ENCODE measurements at places on chromosomes 1 and 21.

GRCh38 chr1:245946905-245947304 is 560.2 kb downstream of the SMYD3 start:
- DNase-seq = no peak

DNA sequence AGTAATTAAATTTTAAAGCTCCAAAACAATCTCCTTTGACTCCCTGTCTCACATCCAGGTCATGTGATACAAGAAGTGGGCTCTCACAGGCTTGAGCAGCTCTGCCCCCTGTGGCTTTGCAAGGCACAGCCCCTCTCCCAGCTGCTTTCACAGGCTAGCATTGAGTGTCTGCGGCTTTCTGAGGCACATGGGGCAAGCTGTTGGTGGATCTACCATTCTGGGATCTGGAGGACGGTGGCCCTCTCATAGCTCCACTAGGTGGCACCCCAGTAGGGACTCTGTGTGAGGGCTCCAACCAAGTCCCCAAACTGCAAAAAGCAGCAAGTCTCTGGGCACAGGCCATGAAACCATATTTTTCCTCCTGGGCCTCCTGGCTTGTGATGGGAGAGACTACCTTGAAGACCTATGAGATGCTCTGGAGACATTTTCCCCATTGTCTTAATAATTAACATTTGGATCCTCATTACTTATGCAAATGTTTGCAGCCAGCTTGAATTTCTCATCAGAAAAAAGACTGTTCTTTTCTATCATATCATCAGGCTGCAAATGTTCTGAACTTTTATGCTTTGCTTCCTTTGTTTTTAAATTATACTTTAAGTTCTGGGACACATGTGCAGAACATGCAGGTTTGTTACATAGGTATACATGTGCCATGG is 554.1 kb upstream of the OLFM3 start:
- DNase-seq = no peak

DNA sequence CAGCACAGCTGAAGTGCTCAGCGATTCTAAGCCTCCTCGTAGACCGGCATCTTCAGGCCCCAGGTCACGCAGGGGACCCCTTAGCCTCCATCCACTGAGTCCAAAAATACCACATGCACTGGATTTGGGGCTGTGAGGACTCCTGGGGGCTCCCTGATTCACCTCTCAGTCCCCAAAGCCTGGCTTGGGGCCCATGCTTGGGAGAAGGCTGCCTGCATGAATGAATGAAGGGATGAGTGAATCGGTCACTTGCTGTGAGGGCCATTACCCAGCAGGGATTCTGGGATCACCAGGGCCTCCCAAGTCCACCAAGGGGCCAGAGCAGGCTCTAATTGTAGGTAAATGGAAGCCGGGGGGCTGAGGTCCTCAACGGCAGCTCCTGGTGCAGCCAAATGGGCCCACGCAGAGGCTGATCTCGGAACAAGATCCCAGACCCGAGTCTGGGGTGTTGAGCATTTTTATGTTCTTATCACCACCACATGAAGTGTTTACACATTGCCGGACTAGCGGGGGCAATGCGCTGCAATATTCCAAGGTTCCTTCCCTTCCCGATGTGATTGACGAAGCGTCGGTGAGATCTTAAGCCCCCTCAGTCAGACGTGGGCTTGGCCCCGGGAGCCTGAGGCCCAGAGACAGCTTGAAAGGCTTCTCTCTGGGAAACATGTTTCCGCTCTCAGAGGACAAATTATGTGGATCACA is 13.6 kb upstream of the ARHGEF16 start:
- DNase-seq = no peak

DNA sequence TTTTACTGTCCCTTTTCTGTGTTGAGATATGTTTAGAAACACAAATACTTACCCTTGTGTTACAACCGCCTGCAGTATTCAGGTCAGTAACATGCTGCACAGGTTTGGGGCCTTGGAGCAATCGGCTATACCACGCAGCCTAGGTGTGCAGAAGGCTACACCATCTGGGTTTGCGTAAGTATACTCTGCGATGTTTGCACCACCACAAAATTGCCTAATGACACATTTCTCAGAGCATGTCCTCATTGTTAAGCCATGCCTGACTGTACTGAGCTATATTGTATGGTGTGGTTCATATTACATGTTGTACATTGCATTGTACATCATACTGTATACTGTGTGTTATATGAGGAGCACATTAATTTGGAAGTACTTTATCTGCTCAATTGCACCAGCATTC is 247.4 kb downstream of the RHOU start:
- DNase-seq = no peak

DNA sequence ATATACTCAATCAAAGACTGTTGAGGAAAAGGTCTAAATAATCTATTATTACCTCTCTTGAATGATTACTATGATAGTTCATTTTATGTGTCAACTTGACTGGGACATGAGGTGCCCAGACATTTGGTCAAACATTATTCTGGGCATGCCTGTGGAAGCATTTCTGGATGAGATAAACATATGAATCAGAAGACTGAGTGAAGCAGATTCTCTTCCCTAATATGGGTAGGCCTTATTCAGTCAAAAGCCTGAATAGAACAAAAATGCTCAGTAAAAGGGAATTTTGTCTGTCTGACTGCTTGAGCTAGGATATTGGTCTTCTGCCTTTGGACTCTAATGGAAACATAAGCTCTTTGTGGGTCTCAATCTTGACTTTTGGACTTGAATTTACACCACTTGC is 73.3 kb upstream of the SOX13 start:
- DNase-seq = no peak

DNA sequence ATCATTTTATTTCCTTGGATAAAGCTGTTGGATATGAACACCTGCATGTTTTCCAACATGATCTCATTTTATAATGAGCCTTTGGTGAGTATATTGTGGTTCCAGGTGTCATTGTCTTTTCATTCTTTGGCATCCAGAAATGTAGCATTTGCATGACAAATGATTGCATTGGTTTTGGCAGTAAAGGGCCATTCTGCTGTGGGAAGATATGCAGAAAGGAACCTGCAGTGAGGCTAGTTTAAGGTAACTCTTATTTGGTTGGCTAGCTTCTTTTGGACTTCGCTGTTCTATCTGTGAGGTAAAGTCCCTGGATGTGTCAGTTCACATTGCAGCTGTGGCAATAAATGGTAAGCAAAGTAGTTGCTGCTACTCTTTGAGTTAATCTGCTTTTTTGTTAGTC is 343.0 kb downstream of the AMY1C start:
- DNase-seq = no peak

DNA sequence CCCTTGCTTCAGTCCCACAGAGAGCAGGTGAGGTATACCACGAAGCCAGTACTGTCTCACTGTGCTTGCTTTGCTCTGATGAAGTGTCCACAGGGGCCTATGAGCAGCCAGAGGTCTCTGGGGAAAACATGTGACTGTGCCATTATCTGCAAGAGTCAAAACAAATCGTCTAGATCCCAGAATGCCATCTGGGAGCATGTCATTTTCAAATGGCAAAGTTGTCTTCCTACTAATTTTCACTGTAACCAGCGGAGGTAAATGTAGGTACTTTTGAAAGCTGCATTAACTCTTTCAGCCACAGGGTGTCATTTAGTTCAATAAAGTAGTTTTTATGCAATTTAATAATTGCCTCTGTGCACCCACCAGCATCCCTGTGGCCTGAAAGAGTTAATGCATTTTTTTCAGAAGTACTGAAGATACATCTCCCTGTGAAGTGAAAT is 173.6 kb upstream of the SGIP1 start:
- DNase-seq = no peak

DNA sequence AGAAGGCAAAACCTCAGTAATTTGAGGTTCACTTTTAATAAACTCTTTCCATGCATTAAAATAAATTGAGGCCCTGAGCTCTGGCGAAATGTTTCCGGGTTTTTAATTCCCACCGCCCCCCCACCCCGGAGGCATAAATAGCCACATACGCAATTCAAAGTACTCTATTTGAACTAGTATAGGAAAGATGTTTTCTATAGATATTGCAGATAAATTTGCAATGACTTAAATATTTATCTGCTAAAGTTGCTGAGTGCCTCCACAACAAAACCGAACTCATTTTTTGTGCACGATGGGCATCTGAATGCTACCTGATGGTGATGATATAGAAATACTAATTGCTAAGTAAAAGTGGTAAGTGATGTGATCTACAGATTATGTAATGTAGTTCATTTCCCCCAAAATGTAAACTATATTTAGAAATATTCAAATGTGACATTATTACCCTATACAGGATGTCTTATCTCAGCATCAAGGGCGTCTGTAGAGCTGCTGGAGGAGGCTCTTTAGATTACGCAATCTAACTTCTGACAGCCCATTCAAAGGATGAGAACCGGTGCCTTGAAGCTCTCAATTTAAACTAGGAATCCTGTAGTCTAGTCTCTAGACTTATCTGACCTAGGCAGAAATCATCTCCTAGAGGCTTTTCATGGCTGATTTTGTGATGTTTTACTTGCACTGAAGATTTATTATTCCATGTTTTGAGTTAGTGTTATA is 8.5 kb downstream of the IRF2BP2 start:
- DNase-seq = peak; percentile 60

- DNase-seq = no peak
Measured at GRCh38 chr1:8661185-8662110, 156.0 kb downstream of the RERE start.

- no peak for DNase-seq
Measured at GRCh38 chr1:221148660-221149059, 269.4 kb downstream of the HLX start.

DNA sequence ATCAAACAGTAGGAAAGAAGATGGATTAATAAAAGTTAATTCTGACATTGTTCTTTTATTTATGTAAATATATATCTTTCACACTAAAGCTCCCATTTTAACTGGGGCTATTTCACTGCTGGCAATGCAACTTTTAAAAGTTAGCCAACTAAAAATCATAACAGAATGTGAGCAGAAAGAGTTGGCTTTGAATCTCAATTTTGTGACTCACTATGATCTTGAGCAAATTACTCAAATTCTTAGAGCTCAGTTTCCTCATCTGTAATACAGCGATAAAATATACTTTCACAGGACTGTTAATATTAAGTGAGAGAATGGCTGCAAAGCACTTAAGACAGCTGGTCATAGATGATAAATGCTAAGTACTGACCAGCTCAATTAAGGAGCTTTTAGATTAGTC is 10.8 kb downstream of the EFCAB14 start:
- DNase-seq = no peak

DNA sequence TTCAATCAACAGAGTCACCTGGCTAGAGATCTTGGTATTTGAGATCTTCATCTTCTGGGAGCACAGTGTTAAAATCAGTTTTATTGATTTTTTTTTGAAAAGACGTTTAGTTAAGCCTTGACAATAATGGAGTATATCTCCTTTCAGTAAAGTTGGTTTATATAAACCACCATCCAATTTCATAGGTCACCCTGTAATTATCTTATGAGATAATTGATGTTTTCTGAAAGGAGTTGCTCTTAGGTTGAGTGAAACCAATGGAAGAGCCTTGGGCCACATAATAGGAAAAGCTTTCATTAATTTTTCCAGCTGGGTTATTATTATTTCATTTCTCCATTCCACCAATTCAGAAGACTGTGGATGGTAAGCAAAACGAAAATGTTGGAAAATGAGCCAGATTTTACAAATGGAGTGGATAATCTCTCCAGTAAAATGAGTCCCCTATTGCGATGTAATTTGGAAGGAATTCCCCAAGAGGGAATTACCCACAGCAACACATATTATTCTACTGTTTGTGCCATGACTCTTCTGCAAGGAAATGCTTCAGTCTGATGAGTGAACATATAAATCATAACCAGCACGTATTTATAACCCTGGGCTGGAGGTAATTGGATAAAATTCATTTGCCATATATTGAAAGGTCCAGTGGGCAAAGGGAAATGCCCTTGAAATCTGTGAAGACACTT is 46.2 kb upstream of the TINAGL1 start:
- DNase-seq = no peak

DNA sequence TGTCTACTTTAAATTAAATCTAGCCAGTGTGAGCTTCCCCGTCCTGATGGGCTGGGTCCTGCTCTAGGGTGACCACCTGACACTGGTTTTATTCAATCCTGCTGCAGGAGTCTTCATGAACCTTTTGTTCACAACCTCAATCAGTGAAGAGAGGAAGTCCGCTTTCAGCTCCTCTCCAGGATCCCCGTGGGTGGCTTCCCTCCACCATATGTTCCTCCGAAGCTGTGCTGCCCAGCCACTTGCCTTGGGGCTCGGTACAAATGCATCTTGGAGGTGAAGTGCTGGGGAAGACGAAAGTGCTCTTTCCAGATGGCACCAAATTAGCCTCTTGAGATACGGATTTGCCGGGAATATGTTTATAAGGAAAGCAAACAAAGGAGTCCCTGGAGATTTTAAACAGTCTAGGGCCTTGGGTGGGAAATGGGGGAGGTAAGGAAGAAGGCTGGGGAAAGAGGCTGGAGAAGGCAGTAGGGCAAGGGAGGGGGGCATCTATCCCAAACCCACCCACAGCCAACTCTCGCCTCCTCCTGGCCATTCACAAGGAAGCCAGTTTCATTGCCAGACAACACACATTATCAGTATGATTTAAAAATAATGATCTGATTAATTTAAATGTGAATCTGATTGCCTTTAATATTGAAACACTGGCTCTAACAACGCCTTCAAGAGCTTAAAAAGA is 430.8 kb downstream of the DISC1 start:
- DNase-seq = no peak

- peak; percentile 39 for DNase-seq
Measured at GRCh38 chr1:206050655-206051235, 2.2 kb upstream of the RHEX start.

DNA sequence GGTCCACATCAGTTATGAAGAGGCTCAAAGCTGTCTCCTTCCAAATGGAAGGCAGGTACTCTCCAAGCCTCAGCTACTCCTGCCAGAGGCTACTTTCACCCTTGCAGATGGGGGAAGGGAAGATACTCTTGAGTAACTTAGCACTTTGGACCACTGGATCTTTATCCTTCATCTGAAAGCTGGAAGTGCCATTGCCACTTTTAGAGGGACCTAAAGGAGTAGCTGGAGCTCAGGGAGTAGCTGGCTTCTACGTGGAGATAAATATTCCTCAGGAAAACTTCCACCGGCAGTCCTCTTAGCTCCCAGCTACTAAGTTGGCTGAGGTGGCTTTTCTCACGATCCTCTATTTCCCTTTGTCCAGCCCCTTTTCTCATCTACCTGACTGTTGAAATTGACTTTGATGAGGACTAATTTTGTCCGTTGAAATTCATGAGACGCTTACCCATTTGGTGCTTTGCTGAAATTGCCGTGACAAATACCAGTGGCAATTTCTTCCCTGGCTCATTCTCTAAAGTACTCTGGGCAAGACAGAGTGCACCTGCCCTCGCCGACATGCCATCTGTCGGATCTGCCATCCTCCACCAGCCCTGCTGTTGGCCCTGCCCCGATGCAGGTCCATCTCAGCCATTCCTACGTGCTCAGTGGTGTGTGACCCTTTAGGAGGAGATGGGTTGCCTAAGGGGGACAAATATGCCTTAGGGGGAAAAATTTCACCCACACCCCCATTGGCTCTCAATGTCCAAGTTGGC is 13.6 kb downstream of the IGSF21 start:
- DNase-seq = no peak

GRCh38 chr1:2431518-2431917 is 19.2 kb upstream of the PEX10 start:
- no peak for DNase-seq

- no peak for DNase-seq
Measured at GRCh38 chr1:210702506-210702905, 373.8 kb downstream of the HHAT start.

GRCh38 chr1:27928216-27928954 is 6.4 kb upstream of the SMPDL3B start:
- no peak for DNase-seq

- DNase-seq = no peak
Measured at GRCh38 chr1:12756768-12757413, 10.9 kb downstream of the CFAP107 start.

Data from CD4-positive, alpha-beta T cell treated with Interleukin-6 at 100 ng/mL for 8 hours (primary cell).